ENCODE measurements at places on chromosomes 16 and 17. TPM values are rescaled to one million over a fixed set of nuclear protein-coding genes. Genes with fewer than 3 reads are reported as not detected.

DNA sequence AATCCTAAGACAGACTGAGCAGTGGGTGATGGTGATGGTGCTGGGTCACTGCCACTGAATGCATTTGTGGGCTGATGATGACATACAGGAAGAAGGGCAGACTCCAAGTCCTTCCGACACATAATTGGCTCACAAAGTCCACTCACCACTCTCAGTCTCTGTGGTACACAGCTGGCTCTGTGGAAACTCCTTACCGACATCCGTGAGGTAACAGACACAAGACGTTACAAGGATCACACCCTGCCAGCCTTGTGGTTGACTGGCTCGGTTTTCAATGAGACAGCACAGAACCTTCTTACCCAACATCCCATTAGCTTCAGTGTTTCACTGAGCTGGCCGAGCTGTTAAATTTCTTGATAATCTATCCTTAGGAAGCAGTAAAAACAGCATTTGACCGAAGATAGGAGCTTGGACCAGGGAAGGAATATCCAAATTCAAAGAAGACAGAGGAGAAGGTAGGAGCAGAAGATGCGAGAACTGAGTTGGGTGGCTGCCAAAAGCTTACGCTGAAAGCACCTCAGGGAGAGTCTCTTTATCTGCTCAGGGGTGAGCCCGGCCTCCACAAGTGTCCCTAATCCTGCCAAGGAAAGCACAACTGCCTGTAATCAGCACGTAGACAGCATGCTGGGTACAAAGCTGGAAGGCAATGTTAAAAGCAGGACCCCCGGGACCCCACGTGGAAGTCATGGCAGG is 5.5 kb upstream of the MXRA7 start:
- H3K4me1 ChIP-seq, result peaks cover 39% of the 10 kb centered on the region
- H3K27ac ChIP-seq, result peak overlapping the region; percentile 100
- H3K36me3 ChIP-seq, result peaks cover 41% of the 10 kb centered on the region
- DNase-seq, result peak; percentile 100

GRCh38 chr17:48883171-48883570 is 9.4 kb upstream of the ATP5MC1 start:
- no peaks in the 10 kb centered on the region for H3K36me3 ChIP-seq
- H3K4me1 ChIP-seq, result no peaks in the 10 kb centered on the region
- H3K27ac ChIP-seq, result no peak overlapping the region
- no peak for DNase-seq
- no peaks in the 10 kb centered on the region for H3K27me3 ChIP-seq

DNA sequence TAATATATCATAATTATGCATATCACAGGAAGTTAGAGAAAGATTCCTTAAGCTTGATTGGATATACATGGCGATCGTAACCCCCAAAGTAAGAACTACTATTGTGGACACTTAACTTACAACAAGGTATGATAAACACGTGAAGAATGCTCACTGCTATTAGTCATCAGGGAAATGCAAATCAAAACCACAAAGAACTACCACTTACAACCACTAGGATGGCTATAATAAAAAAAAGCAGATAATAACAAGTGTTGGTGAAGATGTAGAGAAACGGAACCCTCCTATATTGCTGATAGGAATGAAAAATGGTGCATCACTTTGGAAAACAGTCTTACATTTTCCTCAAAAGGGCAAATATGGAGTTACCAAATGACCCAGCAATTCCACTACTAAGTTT is 265.9 kb downstream of the SLC39A11 start:
- H3K4me1 ChIP-seq, result no peaks in the 10 kb centered on the region
- H3K27me3 ChIP-seq, result no peaks in the 10 kb centered on the region
- H3K27ac ChIP-seq, result no peak overlapping the region
- peak; percentile 40 for DNase-seq
- H3K36me3 ChIP-seq, result no peaks in the 10 kb centered on the region
- no peak overlapping the region for H3K4me3 ChIP-seq

DNA sequence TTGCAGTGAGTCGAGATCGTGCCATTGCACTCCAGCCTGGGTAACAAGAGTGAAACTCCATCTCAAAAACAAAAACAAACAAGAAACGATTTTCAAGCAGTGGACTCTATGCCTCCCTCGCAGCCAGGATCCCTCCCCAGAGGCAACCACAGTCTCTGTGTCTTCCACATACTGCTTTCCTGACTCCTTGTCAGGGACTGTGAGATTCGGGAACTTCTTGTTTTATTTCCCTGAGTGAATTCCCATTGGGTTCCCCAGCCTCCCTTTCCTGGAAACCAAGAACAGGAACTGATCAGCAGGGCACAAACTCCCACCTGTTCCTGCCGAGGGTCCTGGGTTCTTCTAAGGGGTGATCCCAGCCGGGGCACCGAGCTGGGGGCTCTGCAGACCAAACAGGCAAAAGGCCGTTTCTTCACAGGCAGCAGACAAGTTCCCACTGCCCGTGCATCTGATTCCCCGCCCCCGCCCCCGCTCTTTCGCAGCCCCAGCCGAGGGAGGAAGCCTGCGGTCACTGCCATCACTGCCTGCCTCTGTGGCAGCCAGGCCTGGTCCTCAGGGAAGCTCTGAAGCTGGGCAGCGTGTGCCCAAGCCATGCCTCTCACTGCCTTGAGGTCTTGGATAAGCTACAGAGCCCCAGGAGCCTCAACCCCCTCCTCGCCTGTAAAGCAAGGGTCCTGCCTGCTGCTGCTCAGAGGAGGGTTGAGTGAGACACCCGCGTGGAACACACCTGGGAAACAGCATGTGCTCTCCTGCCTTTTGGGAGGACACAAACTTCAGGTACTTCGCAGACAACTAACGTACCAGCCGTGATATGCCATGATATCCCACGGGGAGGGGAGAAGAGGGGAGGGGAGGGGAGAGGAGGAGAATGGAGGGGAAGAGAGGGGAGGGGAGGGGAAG is 5.5 kb upstream of the PIEZO1 start:
- peak overlapping the region; percentile 61 for H3K4me3 ChIP-seq
- no peaks in the 10 kb centered on the region for H3K36me3 ChIP-seq

- H3K4me3 ChIP-seq, result no peak overlapping the region
- no peaks in the 10 kb centered on the region for H3K36me3 ChIP-seq
- no peaks in the 10 kb centered on the region for H3K27me3 ChIP-seq
- no peak for DNase-seq
- H3K27ac ChIP-seq, result no peak overlapping the region
- no peaks in the 10 kb centered on the region for H3K4me1 ChIP-seq
These were observed 44.1 kb upstream of the EMP2 start for GRCh38 chr16:10624527-10624926.

DNA sequence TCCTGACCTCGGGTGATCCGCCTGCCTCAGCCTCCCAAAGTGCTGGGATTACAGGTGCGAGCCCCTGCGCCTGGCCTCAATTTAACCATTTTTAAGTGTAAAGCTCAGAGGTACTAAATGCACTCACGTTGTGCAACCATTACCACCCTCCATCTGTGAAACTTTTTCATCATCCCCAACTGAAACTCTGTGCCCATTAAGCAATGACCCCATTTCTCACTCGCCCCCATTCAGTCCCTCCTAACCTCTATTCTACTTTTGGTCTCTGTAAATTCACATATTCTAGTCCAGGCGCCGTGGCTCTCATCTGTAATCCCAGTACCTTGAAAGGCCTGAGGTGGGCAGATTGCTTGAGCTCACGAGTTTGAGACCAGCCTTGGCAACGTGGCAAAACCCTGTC is 8.3 kb upstream of the SPNS3 start:
- H3K4me1 ChIP-seq, result no peaks in the 10 kb centered on the region
- H3K4me3 ChIP-seq, result no peak overlapping the region
- H3K27me3 ChIP-seq, result no peaks in the 10 kb centered on the region
- no peaks in the 10 kb centered on the region for H3K36me3 ChIP-seq
- no peak overlapping the region for H3K27ac ChIP-seq
- no peak for DNase-seq

DNA sequence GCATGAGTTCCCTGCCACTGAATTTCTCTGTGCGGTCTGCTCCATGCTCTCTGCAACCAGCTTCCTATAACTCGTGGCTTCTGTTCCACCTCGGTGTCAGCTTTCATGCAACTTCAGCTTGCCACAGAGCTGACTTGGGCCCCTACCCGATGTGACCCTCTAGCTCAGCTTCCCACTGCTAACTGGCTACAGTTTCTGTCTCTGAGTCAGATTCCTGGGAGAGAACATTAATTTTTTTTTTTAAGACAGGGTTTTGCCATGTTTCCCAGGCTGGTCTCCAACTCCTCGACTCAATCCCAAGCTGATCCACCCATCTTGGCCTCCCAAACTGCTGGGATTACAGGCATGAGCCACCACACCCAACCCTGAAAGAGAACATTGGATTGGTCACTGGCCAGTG is 35.5 kb upstream of the PSMD7 start:
- no peaks in the 10 kb centered on the region for H3K4me1 ChIP-seq
- no peaks in the 10 kb centered on the region for H3K36me3 ChIP-seq
- no peak overlapping the region for H3K4me3 ChIP-seq
- no peak for DNase-seq
- H3K27ac ChIP-seq, result no peak overlapping the region
- H3K27me3 ChIP-seq, result no peaks in the 10 kb centered on the region

- DNase-seq, result no peak
- no peaks in the 10 kb centered on the region for H3K27me3 ChIP-seq
- no peak overlapping the region for H3K27ac ChIP-seq
- H3K4me3 ChIP-seq, result no peak overlapping the region
These were observed 70.7 kb upstream of the GNAO1 start for GRCh38 chr16:56120447-56121155.

DNA sequence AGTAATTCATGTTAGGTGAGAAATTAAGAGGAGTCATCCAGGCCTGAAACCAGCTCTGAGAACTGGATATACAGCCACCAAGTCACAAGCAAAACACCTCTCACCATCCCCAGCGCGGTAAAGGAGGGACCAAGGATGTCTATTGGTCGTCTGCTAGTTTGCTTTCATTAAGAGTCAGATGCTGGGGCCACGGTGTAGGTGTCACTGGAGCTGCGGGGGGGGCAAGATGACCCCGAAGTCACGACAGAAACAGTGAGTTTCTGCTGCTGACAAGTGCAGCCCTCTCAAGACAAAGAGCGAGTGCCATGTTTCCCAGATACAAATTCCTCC is 790 bp downstream of the NCBP3 start:
- DNase-seq, result peak; percentile 58
- no peaks in the 10 kb centered on the region for H3K27me3 ChIP-seq
- H3K4me3 ChIP-seq, result peak overlapping the region; percentile 99
- H3K36me3 ChIP-seq, result peaks cover 33% of the 10 kb centered on the region

DNA sequence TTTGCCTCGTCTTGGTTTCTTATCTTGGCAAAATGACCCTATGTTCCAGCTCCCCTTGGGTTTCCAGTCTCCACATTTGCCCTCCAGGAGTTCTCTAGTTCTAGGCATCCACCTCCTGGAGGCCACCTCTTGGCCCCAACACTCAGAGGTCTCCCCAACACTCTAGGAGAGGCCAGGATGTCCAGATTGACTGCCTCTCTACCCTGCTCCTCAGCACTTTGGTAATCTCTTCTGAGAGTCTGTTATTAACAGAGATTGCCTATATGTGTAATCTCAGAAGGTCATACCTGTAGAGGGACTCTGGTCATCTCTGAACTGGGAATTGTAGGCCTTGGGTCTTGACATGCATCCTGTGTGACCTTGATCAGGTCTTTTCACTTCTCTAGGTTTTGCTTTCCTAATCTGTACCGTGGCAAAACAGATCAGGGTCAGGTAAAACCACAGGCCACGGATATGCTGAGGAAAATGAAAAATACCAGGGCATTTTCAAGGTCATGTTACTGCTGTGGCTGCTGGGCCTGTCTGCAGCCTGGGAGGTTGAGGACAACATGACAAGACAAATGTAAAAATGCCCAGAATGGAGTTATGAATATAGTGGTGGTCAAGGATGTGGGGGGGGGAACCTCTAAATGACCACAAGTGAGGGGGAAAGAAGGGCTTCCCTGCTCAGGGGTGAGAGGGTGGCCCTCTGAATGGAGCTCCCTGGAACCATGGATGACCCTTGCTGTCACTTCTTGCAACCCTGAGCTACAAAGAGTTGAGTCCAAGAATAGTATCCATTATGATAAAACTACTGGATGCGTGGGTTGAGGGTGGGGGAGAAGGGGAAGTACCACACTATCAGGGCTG is 5.0 kb upstream of the CCL4L2 start:
- DNase-seq, result no peak
- no peaks in the 10 kb centered on the region for H3K4me1 ChIP-seq
- no peak overlapping the region for H3K27ac ChIP-seq
- no peaks in the 10 kb centered on the region for H3K36me3 ChIP-seq
- H3K27me3 ChIP-seq, result 0 out of 2 replicates have a peak, but pooled peaks cover 4% of the 10 kb centered on the region
- H3K4me3 ChIP-seq, result no peak overlapping the region

DNA sequence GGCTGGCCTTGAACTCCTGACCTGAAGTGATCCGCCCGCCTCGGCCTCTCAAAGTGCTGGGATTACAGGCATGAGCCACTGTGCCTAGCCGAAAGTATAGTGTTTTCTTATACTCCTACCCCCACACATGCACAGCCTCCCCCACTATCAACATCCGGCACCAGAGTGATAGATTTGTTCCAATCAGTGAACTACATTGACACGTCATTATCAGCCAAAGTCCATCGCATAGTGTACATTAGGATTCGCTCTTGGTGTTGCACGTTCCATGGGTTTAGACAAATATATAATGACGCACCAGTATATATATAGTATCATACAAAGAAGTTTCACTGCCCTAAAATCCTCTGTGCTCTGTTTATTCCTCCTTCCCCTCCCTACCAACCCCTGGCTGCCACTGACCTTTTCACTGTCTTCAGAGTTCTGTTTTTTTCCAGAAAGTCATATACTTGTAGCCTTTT is 11.9 kb upstream of the TM4SF5 start:
- peaks cover 29% of the 10 kb centered on the region for H3K27me3 ChIP-seq
- no peak overlapping the region for H3K4me3 ChIP-seq
- no peak for DNase-seq
- no peaks in the 10 kb centered on the region for H3K36me3 ChIP-seq
- H3K4me1 ChIP-seq, result no peaks in the 10 kb centered on the region

- H3K27ac ChIP-seq, result no peak overlapping the region
- no peak overlapping the region for H3K4me3 ChIP-seq
- H3K4me1 ChIP-seq, result no peaks in the 10 kb centered on the region
- peak; percentile 20 for DNase-seq
These were observed 23.0 kb upstream of the TMEM132E start for GRCh38 chr17:34556384-34556783.

- H3K27me3 ChIP-seq, result no peaks in the 10 kb centered on the region
- DNase-seq, result no peak
- H3K4me3 ChIP-seq, result no peak overlapping the region
- H3K27ac ChIP-seq, result no peak overlapping the region
- no peaks in the 10 kb centered on the region for H3K36me3 ChIP-seq
These were observed 520.8 kb downstream of the HAPSTR1 start for GRCh38 chr16:9612267-9612666.

The COIL gene
- total RNA-seq, result 10.9 TPM

The TENT4B gene
- 16.7 TPM for total RNA-seq

The ZDHHC1 gene
- 9.6 TPM for total RNA-seq

The PSMD11 gene
- total RNA-seq, result 47.2 TPM

The CCL7 gene
- 4.9 TPM for total RNA-seq

The SALL1 gene
- total RNA-seq, result 1.8 TPM

The DCUN1D3 gene
- total RNA-seq, result 34.4 TPM

The KRTAP2-3 gene
- 13.4 TPM for total RNA-seq

The BLMH gene
- total RNA-seq, result 17.3 TPM

The NT5C3B gene
- total RNA-seq, result 69.8 TPM

The MT1M gene
- 3.8 TPM for total RNA-seq
